ENCODE measurements at places on chromosomes 5 and 9.

- no peak for DNase-seq
Observed at GRCh38 chr5:10490927-10491672, 49.4 kb downstream of the ROPN1L start.

DNA sequence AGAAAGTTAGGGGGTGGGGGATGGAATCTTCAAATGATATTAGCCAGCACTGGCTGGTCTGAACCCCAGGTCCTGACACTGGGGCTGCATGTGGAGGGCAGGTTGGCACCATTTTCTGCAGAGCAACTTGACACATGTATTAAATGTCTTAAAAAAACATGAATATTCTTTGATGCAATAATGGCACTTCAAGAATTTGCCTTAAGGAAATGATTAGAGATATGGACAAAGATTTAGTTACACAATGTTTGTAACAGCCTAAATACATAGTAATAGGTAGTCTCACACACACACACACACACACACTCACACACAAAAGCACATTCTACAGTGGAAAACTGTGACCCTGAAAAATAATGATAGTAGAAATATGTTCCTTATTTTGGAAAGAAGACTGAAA, 3.6 kb downstream of the SVEP1 start:
- DNase-seq = no peak

DNA sequence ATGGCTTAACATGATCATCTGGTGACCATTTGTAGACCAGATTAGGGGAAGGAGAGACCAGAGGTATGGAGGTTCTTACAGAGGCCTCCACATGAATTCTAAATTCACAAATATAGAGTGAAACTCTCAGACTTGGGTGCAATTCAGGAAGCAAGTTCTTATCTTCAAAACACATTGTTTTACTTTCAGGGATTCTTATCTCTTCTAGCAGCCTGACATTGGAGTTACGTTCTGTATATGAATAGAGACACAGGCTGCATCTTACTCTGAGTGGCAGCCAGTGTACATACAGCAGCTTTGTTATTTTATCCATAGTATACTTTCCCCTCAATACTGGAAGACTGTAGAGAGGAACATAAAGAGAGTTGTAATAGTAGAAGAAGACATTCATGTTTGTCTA, 1331.7 kb upstream of the WWC1 start:
- DNase-seq = no peak

GRCh38 chr5:37836592-37837413, 3.0 kb downstream of the GDNF start:
- no peak for DNase-seq

GRCh38 chr9:68919661-68920060, 94.3 kb downstream of the PRKACG start:
- DNase-seq = no peak

- DNase-seq = no peak
Observed at GRCh38 chr5:72608297-72608696, 101.1 kb upstream of the ZNF366 start.

DNA sequence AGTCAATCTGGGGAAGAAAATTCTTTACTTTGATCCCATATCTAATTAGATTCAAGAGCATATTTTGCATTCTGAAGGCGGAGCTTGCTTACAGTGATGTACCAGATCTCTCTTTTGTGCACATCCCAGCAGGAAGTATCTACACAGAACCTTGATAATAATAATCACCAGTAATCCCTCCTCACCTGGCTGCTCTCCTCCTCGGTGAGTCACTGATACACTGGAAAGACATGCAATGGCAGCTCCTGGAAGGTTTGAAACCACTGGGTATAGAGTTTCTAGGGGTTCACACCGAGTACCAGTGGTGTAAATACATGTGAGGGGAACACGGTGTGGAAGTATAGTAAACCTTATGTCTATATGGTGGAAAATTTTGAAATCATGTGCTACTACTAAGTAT, 205.5 kb upstream of the TARS1 start:
- no peak for DNase-seq

DNA sequence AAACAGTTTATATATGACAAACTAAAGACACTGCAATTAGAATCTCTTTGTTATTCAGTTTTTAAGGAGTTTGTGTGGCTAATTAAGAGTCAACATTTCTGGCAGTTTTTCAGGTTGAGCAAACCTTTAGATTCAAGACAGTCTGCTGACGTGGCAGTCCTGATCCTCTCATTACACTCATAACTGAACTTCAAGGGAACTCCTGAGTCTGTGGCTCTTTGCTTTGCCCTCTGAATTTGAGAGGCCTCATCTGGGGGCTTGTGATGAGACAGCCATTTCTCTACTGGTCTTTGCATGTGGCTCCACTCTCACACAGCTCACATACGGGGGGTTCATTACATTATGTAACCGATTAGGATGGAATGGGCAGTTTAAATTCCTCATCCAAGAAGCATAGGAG, 182.9 kb upstream of the MEF2C start:
- DNase-seq = no peak

DNA sequence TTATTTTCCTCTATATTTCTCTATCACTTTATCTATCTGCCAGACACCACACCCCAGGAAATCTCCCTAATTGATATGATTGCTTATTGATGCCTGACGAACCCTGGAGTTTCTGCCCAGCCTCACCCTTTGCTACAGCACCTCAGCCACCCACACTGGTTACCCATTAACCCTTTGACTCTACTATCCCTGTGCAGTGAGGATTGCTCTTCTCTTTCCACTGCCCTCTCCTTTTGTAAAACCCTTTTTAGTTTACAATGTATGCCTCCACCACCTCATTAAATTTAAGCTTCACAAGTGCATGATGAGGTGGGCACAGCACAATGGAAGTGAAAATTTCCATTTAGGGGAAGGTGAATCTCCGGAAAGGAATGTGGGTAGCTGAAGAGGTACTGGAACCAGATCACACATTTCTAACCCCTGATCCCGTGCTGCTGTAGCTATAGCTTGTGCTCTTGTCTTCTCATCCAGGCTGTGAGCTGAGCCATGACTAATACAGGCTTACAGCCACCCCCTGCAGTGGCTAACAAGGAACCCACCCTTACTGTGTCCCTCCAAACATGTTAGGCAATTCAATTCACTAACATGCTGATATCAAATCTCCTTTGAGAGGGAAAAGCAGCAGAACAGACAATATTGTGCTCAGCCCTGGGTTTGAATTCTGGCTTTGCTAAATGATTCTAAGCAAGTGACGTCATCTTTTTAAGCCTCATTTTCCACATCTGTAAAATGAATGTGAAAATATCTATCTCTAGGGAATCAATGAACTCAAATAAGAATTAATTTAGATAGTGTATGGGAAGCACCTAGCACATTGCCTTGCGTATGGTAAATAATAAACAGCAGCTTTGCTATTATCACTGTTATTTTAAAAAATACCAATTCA, 186.9 kb upstream of the TRIM32 start:
- DNase-seq = no peak

GRCh38 chr5:40453689-40454088, 226.0 kb upstream of the PTGER4 start:
- DNase-seq = no peak

- DNase-seq = no peak
Observed at GRCh38 chr9:74872619-74873233, 15.0 kb downstream of the TRPM6 start.

DNA sequence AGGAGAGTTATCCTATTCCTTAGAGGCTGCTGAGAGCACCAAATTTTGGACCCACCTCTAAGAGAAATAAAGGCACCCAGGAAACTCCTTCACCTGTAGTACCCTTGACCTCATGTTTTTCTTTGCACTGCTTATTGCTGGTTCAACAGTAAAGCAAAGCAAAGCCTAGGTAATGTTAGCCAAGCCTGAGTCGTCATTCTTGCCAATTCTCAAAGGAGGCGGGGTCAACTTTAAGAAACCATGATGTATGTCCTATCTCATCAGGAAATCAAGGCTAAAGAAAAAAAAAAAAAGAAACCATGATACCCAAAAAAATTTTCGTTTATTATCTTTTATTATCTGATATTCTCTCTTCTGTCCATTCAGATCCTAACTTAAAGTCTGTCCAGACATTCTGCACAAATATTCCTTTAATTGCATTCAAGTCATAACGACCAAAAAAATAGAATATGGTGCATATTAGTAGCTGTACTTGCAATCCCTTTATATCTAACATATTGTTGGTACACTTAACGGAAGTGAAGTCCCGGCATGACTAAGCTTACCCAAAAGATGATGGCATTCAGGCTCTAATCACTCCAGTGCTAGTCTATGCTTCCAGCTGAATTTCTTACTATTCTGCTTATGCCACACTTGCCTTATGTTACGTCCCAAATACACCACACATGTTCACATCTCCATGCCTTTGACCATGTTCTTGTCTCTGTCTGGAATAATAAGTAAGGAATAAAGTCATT, 1.8 kb downstream of the AUH start:
- no peak for DNase-seq

GRCh38 chr5:80754900-80755299, 100.1 kb upstream of the DHFR start:
- DNase-seq = no peak

DNA sequence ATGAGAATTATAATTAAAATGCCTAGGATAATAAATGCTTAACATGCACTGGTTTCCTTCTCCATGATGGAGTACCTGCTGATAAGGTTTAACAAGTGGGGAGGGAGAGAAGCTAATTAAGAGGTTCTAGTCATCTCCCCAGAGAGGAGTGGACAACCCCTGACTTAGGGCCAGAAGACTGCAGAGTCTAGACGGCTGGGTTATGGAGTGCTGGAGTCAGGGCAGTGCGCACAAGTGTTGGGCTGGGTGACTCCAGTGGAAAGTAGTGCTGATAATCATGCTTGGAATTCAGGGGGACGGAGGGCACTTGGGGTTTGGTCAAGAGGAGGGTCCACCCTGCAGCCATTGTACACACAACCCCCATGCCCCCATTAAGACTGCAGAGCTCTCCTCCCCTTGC, 32.8 kb upstream of the TGFBI start:
- DNase-seq = no peak

GRCh38 chr5:159424123-159424522, 93.8 kb upstream of the IL12B start:
- no peak for DNase-seq

- DNase-seq = no peak
Observed at GRCh38 chr9:130407916-130408663, 36.7 kb upstream of the ASS1 start.

GRCh38 chr5:68409259-68409658, 193.7 kb downstream of the PIK3R1 start:
- no peak for DNase-seq

DNA sequence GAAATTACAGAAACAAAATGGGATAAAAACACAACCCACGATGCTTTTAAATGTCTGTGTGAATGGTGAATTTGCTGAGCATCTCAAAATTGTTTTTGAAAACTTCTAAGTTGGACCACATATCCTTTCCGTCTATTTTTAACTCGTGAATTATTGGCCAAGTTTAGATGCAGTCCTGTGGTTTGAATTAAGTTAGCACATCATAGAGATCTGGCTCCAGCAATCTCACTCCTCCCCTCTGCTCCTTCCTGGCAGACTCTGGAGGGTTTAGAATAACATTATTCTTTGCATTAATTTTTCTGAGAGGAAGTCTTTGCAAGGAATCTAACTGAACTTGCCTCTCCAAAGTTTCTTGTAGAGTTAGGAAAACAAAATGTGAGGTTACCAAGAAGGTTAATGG, 14.5 kb upstream of the ANKRD55 start:
- DNase-seq = no peak

DNA sequence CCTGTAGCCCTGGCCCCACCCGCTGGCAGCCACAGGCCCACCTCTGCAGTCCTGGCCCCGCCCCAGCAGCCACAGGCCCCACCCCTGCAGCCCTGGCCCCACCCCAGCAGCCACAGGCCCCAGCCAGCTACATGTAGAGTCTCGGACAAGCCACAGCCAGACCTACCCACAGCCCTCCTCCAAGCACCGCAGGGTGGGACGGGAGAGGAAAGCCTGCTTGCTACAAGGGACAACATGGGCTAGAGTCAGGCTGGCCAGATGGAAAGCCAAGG, 49.5 kb upstream of the SARDH start:
- no peak for DNase-seq

GRCh38 chr9:35845824-35846771, 17.1 kb downstream of the TMEM8B start:
- DNase-seq = no peak

GRCh38 chr5:143161885-143162540, 241.5 kb downstream of the NR3C1 start:
- DNase-seq = no peak

DNA sequence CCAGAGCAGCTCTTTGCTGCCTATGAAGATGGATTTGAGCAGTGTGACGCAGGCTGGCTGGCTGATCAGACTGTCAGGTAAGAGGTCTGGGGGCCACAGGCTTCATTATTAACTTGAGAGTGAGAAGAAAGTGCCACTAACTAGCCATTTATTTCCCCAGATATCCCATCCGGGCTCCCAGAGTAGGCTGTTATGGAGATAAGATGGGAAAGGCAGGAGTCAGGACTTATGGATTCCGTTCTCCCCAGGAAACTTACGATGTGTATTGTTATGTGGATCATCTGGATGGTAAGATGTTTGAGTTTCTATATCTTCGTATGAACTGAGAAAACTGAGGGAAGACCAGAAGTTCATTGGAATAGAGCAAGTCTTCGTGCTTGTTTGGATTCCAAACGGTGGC, 22.1 kb downstream of the VCAN start:
- DNase-seq = no peak

GRCh38 chr5:152593388-152593787, 188.3 kb upstream of the NMUR2 start:
- DNase-seq = no peak

- DNase-seq = no peak
Observed at GRCh38 chr9:108473209-108474112, 382.3 kb downstream of the ACTL7B start.

DNA sequence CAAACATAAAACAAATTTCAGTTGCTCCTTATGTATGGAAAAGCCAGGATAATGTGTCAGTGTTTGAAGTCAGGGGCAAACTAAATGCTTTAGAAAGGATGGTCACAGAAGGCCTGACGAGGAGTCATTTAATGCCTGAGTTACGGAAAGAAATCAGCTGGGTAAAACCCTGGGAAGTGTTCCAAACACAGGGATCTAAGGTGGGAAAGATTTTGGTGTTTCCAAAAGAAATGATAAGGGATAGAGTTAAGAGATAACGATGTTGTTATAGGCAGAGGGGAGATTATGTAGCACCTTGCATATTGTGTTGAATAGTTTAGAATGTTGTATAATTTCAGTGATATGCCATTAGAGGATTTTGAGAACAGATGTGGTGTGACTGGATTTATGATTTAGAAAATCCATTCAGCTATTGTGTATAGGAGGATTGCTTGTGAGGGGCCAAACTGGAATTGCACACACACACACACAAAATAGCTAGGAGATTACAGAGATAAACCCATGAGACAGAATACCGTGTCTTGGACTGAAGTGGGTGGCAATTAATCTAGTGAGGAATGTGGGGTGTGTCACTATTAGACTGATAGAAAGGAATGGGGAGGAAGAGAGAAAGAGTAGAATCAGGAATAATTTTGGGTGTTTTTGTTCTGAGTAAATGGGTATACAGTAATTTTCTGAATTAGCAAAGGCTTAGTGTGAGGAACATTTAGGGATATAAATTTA, 274.2 kb upstream of the DAB2 start:
- DNase-seq = no peak
